Vagina (tissue), 2 donors: ENCODE measurements at places on chromosomes 12 and 14.

DNA sequence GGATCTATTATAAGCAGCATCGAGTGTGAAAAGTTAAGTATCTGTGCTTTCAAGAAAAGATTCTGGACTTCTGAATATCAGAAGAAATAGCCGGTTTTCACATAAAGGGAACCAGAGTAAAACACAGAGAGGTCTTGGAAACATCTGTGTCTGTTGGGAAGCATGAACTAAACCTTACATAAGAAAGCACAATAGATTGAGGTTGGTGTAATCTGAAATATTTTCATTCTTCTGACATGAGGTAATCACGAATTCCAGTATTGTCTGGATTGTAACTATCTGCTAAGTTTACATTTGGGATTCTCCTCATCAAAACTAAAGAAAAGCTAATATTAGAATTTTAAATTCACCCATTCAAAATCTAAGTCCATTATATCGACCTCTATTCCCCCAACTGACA is 161.3 kb downstream of the CPNE8 start:
- no peak for DNase-seq

DNA sequence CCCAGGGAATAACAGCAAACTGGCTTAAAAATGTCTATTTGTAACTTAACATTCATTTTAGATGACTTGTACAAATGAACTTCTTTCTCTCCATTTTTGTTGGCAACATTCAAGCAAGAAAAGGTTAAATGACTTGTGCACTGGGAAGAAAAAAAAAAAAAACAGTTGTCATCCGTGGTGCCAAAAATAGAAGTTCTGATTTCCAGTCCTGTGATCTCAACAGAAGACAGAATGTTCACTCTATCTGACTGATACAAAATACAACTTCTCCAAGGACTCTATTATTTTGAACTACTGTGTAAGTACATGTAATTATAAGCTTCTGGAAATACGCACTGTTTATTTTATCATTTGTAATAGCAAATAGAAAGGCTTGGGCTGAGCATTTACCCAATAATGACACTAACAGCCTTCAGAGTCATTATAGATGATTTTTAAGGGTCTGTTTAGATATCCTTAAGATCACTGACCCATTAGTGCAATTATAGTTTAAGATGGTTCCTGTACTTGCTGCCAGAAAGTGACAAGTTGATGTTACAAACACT is 59.9 kb downstream of the LIN7A start:
- DNase-seq, result no peak

DNA sequence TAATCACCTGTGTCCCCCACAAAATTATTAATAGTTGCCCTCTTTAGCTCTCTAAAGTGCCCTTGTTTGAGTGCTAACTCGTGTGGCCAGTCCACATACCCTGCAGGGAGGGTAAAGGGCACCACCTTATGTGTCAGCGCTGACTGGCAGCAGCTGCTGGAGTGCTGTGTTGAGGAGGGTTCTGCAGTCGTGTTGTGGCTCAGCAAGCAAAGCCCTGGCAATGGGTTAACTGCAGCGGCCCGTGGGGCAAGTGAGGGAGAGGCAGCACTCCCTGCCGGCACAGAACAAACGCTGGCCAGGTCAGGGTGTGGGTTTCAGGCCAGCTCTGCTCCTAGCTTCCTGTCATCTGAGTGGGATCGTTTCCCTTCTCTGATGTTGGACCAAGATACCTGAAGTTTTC is 369.8 kb downstream of the CACNA1C start:
- DNase-seq, result no peak

DNA sequence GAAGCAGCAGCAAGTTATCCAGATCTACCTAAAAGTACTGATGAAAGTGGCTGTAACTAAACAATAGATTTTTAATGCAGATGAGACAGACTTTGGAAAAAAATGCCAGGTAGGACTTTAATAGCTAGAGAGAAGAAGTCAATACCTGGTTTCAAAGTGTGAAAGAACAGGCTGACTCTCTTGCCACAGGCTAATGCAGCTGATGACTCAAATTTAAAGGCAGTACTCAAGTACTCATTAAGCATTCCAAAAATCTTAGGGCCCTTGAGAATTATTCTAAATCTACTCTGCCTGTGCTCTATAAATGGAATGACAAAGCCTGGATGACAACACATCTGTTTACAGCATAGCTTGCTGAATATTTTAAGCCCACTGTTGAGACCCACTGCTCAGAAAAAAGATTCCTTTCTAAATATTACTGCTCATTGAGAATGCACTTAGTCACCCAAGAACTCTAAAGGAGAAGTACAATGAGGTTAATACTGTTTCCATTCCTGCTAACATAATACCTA is 68.6 kb upstream of the SYT1 start:
- DNase-seq, result no peak

DNA sequence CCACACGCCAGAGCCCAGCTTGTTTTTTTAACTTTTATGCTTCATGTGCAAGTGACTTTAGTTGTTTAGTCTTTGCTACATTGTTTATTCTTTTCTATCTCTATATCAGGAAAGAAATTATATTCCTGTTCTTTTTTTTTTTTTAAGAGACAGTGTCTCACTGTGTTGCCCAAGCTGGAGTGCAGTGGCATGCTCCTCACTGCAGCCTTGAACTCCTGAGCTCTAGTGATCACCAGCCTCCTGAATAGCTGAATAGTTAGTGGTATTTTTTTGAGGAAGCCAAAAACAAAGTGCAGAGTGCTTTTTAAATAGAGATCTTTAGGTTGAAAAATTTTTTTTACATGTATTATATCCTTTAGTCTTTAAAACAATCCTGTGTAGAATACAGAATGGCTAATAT is 58.2 kb downstream of the ETNK1 start:
- no peak for DNase-seq

- no peak for DNase-seq
Measured at GRCh38 chr12:49705479-49706134, 1.6 kb downstream of the FMNL3 start.

DNA sequence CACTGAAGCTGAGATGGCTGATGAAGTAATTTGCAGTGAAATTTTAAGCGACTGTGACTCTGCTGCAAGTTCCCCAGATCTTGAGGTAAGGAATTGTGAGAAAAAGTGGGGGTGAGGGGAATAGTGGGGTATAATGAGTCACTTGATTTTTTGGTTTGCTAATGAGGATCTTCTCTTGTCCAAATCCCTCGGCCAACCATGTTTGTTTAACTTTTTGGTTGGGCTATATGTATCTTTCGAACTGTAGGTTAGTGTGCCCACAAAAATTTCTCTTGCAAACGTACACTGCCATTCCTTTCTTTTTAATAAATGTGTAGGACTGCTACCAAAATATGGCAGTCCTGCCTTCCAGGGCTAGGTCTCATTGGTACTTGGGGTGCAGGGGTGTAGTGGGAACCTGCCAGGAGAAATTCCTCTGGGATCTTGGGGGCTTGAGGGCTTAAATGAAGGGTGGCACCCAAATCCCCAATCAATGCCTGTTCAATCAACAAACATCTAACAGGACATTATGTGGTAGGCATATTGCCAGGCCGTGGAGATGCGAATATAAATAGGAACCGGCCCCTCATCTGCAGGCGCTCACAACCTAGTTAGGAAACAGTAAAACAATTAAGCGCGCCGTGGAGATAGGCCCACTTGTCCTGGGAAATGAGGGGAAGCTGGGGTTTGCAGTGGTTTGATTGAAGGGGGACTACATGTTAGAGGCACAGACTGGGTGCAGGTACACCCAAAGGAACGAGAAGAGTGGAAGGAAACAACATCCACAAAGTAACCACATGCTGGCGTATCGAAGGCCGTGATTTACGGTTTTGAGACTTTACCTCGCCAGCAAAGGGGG is 1.3 kb upstream of the PABPN1 start:
- no peak for DNase-seq

GRCh38 chr12:108629824-108630476 is 3.7 kb downstream of the SELPLG start:
- DNase-seq, result no peak
